Activated CD4-positive, alpha-beta T cell treated with anti-CD3 and anti-CD28 coated beads for 24 hours (primary cell): ENCODE measurements at places on chromosomes 2 and 18.

DNA sequence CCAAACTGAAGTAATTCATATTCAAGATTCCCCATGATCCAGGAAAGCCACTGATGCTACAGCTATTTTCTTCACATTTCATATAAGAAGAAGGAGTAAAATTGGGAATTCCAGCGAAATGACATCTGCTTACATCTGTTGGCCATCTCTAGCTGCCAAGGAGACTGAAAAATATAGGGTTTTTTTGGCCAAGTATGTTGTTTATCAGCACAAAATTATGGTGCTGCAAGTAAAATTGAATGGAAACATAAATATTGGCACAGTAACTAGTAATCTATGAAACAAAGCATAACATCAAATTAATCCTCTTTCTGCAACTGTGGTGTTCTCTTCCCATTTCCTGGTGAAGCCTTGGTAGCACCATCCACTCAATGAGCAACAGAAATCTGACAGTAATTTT, 649.5 kb upstream of the ZNF804A start:
- no peak for DNase-seq

GRCh38 chr2:159715451-159715850, 3.1 kb downstream of the MARCHF7 start:
- DNase-seq = no peak

- no peak for DNase-seq
These were observed 72.7 kb upstream of the LYPD6B start for GRCh38 chr2:148965623-148966437.

- DNase-seq = no peak
These were observed 255.8 kb downstream of the MTX2 start for GRCh38 chr2:176525086-176525485.
